Suppressor macrophage treated with lipopolysaccharide for 1 hour (primary cell): ENCODE measurements at places on chromosomes 13 and 19.
A peak's percentile ranks its signal among the peaks of the same experiment; 100 is the strongest.

DNA sequence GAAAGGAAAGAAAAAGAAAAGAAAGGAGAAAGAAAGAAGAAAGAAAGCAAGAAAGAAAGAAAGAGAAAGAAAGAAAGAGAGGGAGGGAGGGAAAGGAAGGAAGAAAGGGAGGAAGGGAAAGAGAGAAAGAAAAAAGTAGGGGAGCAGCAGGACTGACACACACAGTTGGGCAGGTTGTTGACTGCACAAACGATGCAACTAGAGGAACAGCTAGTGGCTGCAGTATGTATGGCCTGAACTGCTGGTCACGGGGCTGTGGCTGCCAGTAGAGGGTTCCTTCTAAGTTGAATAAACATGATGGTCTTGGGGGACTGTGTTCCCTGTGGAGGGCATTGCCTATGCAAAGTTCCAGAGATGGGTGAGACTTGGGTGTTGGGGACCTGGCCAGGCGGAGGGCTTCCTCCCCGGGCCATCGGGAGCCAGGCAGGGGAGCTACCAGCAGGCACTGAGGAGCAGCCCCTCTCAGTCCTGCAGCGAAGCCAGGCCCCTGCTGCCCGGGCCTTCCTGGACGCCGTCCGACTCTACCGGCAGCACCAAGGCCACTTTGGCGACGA lies 16.7 kb upstream of the COLGALT1 start:
- DNase-seq, result peak; percentile 43

DNA sequence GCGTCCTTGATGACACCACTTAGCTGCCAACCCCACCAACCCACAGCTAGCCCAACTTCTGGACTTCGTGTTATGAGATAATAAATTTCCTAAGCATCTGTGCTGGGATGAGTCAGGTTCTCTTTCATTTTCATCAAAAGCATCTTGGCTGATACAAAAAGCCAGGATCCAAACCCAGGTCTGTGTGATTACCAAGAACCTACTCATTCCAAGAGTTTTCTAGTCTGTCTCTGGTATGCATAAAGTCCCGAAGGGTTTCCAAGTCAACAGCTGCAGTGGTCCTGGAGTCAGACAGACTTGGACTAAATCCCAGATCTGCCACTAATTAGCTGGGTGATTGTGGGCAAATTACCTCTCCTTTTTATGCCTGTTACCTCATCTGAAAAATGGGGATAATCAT lies 55.5 kb upstream of the SERP2 start:
- no peak for DNase-seq

DNA sequence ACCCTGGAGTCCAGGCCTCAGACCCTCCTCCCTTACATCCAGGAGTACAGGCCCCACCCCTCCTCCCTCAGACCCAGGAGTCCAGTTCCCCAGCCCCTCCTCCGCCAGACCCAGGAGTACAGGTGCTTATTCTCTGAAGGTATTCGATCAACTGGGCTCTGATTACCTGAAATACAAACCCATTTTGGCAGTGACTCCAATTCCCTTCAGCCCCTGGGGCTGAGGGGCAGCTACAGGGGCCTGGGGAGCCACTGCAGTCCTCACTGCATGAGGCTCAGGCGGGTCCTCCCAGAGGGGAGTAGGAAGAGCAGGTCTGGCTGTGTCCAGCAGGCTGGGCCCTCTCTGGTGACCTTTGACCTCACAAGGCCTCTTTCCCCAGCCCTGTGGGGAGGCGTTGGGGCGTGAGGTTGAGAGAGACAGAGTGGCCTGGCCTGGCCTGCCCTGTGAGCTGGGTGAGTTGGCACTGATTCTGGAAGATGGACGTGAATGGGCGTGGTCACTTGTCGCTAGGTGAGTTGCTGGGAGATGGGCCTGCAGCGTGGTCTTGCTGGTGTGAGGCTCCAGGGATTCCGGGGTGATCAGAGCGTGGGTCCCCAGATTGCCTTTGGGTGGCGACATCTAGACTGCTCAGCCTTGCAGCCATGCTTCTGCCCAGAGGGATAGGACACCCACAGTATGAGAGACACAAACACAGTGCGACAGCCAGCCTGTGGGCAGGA lies 3.1 kb downstream of the BCAT2 start:
- DNase-seq, result no peak

GRCh38 chr13:30819136-30819888 lies 84.0 kb downstream of the ALOX5AP start:
- no peak for DNase-seq

DNA sequence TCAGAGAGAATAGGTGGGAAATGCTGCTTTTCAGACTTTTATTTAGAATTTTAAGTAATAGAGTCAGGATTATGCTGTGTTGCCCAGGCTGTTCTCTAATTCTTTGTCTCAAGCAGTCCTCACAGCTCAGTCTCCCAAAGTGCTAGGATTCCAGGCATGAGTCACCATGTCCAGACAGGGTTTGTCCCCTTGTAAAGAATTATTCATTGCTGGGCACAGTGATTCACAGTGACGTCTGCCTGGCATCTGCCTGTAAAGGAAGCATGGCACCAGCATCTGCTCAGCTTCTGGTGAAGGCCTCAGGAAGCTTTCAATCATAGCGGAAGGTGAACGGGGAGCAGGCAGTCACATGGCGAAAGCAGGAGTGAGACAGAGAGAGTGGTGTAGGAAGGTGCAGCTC lies 17.7 kb downstream of the ZNF763 start:
- no peak for DNase-seq
